ENCODE measurements at places on chromosomes 3 and 15. TPM values are rescaled to one million over a fixed set of nuclear protein-coding genes. Genes with fewer than 3 reads are reported as not detected.

GRCh38 chr15:92907896-92908712, 8.0 kb downstream of the CHD2 start:
- peak overlapping the region; percentile 97 for H3K27ac ChIP-seq
- H3K4me1 ChIP-seq = peaks cover 88% of the 10 kb centered on the region
- H3K36me3 ChIP-seq = no peaks in the 10 kb centered on the region
- peak; percentile 82 for DNase-seq

- DNase-seq = no peak
- H3K4me1 ChIP-seq = peaks cover 23% of the 10 kb centered on the region
- H3K36me3 ChIP-seq = peaks cover 6% of the 10 kb centered on the region
- no peak overlapping the region for H3K4me3 ChIP-seq
Observed at GRCh38 chr15:39942101-39942752, 8.3 kb downstream of the EIF2AK4 start.

- no peak overlapping the region for H3K27ac ChIP-seq
- H3K4me3 ChIP-seq = no peak overlapping the region
- no peak for DNase-seq
- no peaks in the 10 kb centered on the region for H3K36me3 ChIP-seq
- H3K4me1 ChIP-seq = peaks cover 27% of the 10 kb centered on the region
Observed at GRCh38 chr3:15638891-15639262, 37.3 kb downstream of the BTD start.

- DNase-seq = no peak
- H3K27me3 ChIP-seq = no peaks in the 10 kb centered on the region
- H3K27ac ChIP-seq = peak overlapping the region; percentile 79
- H3K4me1 ChIP-seq = peaks cover 43% of the 10 kb centered on the region
- no peaks in the 10 kb centered on the region for H3K36me3 ChIP-seq
Observed at GRCh38 chr3:33658621-33658990, 59.4 kb downstream of the CLASP2 start.

- DNase-seq = no peak
- H3K27ac ChIP-seq = peak overlapping the region; percentile 30
- H3K36me3 ChIP-seq = no peaks in the 10 kb centered on the region
- no peaks in the 10 kb centered on the region for H3K27me3 ChIP-seq
- no peaks in the 10 kb centered on the region for H3K4me1 ChIP-seq
Observed at GRCh38 chr3:187629711-187630110, 40.5 kb downstream of the SST start.

GRCh38 chr15:35867356-35867755, 321.4 kb upstream of the DPH6 start:
- H3K27me3 ChIP-seq = no peaks in the 10 kb centered on the region
- H3K4me3 ChIP-seq = no peak overlapping the region
- no peaks in the 10 kb centered on the region for H3K36me3 ChIP-seq
- H3K27ac ChIP-seq = no peak overlapping the region
- DNase-seq = no peak

DNA sequence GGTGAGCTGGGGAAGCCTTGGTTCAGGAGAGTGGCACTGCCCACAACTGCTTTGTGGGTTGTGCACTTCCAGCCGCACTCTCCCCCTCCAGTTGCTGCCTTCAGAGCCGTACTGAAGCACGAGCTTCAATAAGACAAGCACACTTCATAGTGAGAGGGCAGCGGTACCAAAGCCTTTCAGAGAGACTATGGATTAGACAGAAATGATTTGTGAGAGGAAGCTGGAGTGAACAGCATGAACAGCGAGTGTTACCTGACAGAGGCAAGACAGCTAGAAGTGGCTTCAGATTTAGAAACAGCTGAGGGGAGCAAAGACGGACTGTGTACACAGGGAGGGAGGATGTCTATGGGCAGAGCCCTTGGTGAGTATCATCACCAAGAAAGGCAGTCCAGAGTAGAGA, 31.1 kb downstream of the HCLS1 start:
- H3K4me1 ChIP-seq = no peaks in the 10 kb centered on the region
- no peak overlapping the region for H3K27ac ChIP-seq
- no peak overlapping the region for H3K4me3 ChIP-seq
- no peak for DNase-seq

GRCh38 chr15:56806148-56806536, 72.8 kb upstream of the ZNF280D start:
- H3K27me3 ChIP-seq = no peaks in the 10 kb centered on the region
- no peaks in the 10 kb centered on the region for H3K36me3 ChIP-seq
- peaks cover 8% of the 10 kb centered on the region for H3K4me1 ChIP-seq
- H3K4me3 ChIP-seq = no peak overlapping the region

DNA sequence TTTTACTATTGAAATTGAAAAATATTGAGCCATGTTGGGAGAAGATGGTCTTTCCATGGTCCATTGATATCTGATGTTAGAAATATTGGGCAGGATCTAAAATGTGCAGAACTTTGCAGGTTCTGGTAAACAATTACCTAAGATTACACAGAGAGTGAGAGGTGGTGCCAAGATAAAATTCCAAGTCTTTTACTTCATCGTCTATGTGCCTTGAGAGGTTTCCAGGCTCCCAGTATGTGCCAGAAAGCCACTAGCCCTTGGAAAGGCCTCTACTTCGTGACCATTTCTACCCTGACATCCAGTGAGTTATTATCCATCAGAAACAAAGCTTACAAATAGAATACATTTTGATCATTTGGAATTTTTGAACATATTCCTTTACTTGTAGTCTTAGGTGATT, 27.6 kb downstream of the CD200 start:
- H3K36me3 ChIP-seq = no peaks in the 10 kb centered on the region
- H3K27me3 ChIP-seq = no peaks in the 10 kb centered on the region
- DNase-seq = no peak
- H3K4me1 ChIP-seq = no peaks in the 10 kb centered on the region
- H3K27ac ChIP-seq = no peak overlapping the region

- peak overlapping the region; percentile 92 for H3K4me3 ChIP-seq
- peak overlapping the region; percentile 99 for H3K27ac ChIP-seq
- DNase-seq = no peak
- H3K27me3 ChIP-seq = no peaks in the 10 kb centered on the region
Observed at GRCh38 chr3:150544726-150545125, 1.6 kb downstream of the SERP1 start.

GRCh38 chr3:46693038-46693891, at the start of gene ALS2CL:
TSS of gene ALS2CL (minus strand) at chr3:46693679. CDS start at chr3:46689440, 4,239 bp downstream.
- peaks cover 70% of the 10 kb centered on the region for H3K4me1 ChIP-seq
- peak within 1 kb of the TSS; percentile 91 for H3K27ac ChIP-seq
- DNase-seq = no peak
- H3K4me3 ChIP-seq = peak within 1 kb of the TSS; percentile 78

DNA sequence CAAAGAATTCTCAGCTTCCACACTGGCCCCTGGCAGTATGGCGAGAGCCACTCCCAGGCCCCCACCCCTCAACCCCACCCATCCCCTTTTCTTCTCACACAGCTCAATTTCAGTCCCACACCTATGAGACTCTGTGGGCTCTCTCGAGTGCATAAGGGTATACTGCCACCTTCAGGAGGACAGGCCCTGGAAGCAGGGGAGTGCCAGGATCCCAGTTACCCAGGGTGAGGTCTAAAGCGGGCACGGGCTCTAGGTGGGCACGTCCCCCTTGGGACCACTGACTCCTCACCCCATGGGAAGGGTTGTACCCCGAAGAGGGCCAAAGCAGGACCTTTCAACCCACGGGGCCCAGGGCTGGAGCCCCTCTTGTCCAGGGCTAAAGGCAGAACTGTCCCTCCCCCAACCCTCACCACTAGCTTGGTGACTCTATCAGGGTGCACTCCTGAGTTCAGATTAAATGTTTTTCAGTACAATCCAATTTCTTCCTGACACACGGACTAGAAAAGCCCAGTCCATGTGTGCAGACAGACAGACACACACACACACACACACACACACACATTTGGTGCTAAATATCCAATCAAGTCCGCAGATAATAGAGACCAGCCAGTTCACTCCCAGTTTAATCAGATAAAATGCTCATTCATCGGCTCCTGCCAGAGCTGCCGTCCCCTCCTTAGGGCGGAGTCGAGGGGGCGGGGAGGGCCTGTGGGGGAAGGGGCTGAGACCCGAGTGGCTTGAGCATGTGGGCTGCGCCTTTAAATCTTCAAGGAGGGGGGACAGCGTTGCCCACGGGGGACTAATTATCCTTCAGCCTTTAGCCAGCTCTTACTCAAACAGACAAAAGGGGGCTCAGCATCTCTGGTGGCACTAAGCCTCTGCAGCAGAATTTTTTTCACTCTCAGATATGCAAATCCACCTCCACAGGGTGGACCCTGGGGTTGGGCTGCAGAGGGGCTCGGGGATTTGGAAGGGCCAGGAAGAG, 59.3 kb downstream of the CYP11A1 start:
- H3K27me3 ChIP-seq = no peaks in the 10 kb centered on the region
- no peaks in the 10 kb centered on the region for H3K4me1 ChIP-seq
- no peak overlapping the region for H3K27ac ChIP-seq
- no peak overlapping the region for H3K4me3 ChIP-seq

DNA sequence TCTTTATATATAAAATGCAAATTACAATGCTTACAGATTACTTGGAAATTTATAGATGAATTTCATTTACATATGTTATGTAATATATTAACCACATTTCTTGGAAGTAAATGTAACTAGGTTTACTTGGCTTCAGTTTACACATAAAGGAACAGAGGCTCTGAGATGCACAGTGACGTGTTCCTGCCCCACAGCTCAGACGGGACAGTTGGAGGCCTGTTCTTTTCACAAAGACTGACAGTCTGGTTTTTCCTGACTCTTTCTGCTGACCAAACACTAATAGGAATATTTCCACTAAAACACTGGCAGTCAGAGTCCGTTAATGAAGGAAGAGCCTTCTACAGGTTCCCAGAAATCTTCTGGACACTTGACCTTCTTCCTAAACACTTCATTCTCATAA, 336.1 kb downstream of the MFSD1 start:
- no peaks in the 10 kb centered on the region for H3K4me1 ChIP-seq
- H3K27ac ChIP-seq = no peak overlapping the region
- H3K4me3 ChIP-seq = no peak overlapping the region
- no peaks in the 10 kb centered on the region for H3K36me3 ChIP-seq

DNA sequence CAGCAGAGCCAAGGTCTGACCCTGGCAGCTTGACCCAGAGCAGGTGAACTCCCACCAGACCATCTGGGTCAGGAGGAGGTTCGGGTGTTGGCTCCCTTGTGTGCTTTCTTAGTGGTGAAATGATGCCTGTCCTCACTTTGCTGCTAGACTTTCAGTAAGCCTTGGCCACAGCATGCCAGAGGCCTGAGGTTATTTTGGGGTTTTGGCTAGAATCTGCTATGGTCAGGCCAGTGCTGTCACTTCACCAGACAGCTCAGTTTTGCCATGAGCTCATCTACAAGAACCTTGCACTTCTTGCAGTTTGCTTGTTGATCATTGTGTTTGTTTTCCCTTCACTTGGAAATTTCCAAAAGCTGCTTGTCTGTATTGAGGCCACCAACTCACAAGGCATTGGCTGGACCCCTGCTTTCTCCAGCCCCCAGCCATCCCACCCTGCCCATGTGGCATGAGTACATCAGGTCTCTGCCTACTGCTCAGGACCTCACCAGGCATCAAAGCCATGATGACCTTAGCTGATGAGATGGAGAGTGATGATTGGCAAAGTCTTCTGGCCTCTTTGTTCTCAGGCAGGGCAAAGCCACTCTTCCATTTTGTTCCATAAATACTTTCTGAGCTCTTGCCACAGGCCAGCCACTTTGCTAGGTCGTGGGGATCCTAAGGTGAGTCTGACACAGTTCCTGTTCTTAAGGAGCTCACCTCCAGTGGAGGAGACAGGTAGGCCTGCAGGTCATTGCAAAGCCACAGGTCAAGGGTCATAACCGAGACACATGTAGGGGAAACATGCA, 122.6 kb downstream of the ARNT2 start:
- H3K27ac ChIP-seq = peak overlapping the region; percentile 57
- peaks cover 14% of the 10 kb centered on the region for H3K4me1 ChIP-seq
- no peak overlapping the region for H3K4me3 ChIP-seq
- H3K36me3 ChIP-seq = no peaks in the 10 kb centered on the region

- no peak overlapping the region for H3K27ac ChIP-seq
- H3K4me3 ChIP-seq = no peak overlapping the region
- no peaks in the 10 kb centered on the region for H3K4me1 ChIP-seq
- H3K27me3 ChIP-seq = no peaks in the 10 kb centered on the region
Observed at GRCh38 chr3:180855364-180855763, 57.1 kb upstream of the FXR1 start.

DNA sequence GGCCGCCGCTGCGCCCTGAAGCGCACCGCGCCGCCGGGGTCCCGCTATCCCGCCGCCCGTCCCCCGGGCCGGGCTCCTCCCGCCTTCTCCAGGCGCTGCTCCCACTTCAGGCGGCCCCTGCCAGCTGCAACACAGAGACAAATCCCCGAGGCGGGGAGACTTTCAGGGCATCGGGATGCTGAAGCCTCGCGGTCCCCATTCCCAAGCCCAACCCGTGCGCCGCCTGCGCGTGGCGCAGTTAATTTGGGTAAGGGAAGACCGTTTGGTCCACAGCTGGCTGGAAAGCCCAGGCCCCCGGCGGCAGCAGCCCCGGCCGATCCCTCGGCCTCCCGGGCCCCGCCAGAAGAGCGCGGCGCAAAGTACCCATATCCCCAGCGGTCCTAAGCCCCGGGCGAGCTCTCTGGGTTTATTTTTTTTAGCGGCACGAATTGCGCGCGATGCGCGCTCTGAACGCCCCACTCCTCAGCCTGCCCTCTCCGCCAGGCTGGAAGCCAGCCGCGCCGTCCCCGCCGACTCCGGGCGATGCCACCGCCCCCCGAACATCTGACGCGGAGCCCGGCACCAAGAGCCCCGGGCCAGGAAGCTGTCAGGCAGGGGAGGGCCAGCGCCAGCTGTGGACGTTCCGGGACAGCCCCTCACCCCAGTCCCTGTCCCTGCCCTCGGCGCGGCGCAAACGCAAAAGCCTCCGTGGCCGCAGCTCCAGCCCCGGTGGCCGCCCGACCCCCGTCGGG, 517 bp downstream of the FBN1 start:
- H3K36me3 ChIP-seq = no peaks in the 10 kb centered on the region
- no peaks in the 10 kb centered on the region for H3K27me3 ChIP-seq
- DNase-seq = no peak
- peak overlapping the region; percentile 84 for H3K4me3 ChIP-seq
- peaks cover 24% of the 10 kb centered on the region for H3K4me1 ChIP-seq

DNA sequence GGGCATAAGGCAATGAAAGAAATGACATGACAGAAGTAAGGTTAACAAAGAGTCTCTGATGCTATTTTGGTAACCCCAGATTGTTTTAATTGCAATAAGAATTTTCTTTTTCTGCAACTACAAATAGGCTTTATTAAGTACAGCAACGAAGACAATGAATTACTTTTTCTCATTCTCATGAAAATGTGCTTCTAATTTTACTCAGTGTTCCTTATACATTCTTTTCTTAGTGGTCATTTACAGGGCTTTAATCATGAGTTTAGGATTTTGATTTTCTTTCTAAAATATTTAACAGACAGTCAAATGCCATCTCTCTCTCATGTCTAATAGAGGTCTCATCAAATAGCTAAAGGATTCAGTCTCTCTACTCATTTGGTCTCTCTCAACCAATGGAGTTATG, 452.1 kb downstream of the RAP2B start:
- H3K27me3 ChIP-seq = no peaks in the 10 kb centered on the region
- no peaks in the 10 kb centered on the region for H3K36me3 ChIP-seq
- no peak for DNase-seq

Gene FES
- total RNA-seq = 47.4 TPM

Gene POPDC2
- total RNA-seq = 3.4 TPM

Gene THPO
- total RNA-seq = 0.74 TPM

Measured in vagina (tissue), 2 donors.